Thymus (tissue), 14 donors: ENCODE measurements at places on chromosomes 5 and 9. TPM values are rescaled to one million over a fixed set of nuclear protein-coding genes. Genes with fewer than 3 reads are reported as not detected.
A peak's percentile ranks its signal among the peaks of the same experiment; 100 is the strongest.

- no peak overlapping the region for H3K4me3 ChIP-seq
- no peaks in the 10 kb centered on the region for H3K27me3 ChIP-seq
- H3K27ac ChIP-seq = no peak overlapping the region
- no peak for DNase-seq
- no peaks in the 10 kb centered on the region for H3K36me3 ChIP-seq
- H3K4me1 ChIP-seq = no peaks in the 10 kb centered on the region
These were observed 228.0 kb downstream of the HINT1 start for GRCh38 chr5:130937046-130937445.

Gene DPP7
- total RNA-seq = 112 TPM

DNA sequence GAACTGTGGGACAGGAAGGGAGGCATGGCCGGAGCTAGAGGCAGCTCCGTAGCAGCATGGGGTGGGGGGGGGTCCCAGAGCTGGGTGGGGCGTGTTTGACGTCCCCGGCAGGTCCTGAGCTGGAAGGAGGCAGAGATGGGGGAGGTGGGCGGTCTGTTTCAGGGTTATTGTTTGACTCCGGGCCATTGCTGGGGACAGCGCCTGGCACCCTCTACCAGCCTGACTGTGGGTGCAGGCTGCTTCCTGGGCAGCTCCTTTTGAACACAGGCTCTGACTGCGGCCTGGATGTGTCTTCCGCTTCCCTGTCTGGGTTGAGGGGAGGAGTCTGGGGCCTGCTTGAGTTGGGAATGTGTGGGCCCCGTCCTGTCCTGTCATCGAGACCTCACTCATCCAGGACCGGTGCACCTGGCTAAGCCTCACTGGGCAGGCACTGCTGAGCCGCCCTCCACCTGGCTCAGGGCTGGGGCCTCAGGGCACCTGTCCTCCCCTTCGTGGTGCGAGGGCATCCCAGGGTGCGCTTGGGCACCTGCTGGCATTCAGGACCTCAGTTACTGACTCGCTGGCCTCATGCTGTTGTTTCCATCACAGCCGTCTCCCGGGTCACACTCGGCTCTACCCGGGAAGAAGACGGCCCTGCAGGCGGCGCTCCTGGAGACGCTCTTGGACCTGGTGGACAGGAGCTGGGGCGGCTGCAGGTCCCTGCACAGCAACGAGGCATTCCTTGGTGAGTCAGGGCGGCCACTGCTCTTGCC, 26.5 kb downstream of the CEP72 start:
- H3K27ac ChIP-seq = no peak overlapping the region
- DNase-seq = no peak
- no peaks in the 10 kb centered on the region for H3K27me3 ChIP-seq
- H3K4me3 ChIP-seq = no peak overlapping the region
- H3K36me3 ChIP-seq = peaks cover 43% of the 10 kb centered on the region

DNA sequence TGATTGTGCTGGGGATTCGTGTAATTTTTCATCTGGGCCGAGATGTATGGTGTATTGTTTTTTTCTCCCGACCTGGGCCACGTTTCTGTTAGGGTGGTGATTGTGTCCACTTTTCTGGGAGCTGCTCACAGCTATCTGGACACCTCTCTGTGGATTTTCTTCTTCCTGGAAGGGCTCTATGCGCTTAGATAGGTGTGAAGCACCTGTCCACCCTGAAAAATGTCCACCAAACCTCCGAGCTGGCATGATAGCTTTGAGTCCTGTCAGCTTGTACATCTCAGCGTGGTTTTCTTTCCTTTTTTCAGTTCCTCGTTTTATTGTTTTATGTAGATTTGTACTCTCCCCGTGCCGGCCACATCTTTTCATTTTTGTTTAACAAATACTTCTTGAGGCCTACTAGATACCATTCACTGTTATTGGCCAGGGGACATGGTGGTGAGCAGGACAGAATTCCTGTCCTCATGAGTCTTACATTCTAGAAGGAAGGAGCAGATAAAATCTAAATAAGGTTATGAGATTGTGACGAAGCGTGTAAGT, 1.1 kb downstream of the UGCG start:
- DNase-seq = no peak
- no peaks in the 10 kb centered on the region for H3K36me3 ChIP-seq
- peak overlapping the region; percentile 74 for H3K27ac ChIP-seq
- peak overlapping the region; percentile 83 for H3K4me3 ChIP-seq
- no peaks in the 10 kb centered on the region for H3K27me3 ChIP-seq

Gene LPCAT1
- total RNA-seq = 16.8 TPM

- no peaks in the 10 kb centered on the region for H3K36me3 ChIP-seq
- H3K4me1 ChIP-seq = no peaks in the 10 kb centered on the region
- no peak overlapping the region for H3K4me3 ChIP-seq
- no peak overlapping the region for H3K27ac ChIP-seq
These were observed 173.3 kb downstream of the FGF18 start for GRCh38 chr5:171592736-171593135.

- no peak overlapping the region for H3K4me3 ChIP-seq
- no peaks in the 10 kb centered on the region for H3K36me3 ChIP-seq
- no peak overlapping the region for H3K27ac ChIP-seq
- peaks cover 15% of the 10 kb centered on the region for H3K4me1 ChIP-seq
- H3K27me3 ChIP-seq = no peaks in the 10 kb centered on the region
These were observed 87.3 kb upstream of the SLC44A1 start for GRCh38 chr9:105157171-105157583.

DNA sequence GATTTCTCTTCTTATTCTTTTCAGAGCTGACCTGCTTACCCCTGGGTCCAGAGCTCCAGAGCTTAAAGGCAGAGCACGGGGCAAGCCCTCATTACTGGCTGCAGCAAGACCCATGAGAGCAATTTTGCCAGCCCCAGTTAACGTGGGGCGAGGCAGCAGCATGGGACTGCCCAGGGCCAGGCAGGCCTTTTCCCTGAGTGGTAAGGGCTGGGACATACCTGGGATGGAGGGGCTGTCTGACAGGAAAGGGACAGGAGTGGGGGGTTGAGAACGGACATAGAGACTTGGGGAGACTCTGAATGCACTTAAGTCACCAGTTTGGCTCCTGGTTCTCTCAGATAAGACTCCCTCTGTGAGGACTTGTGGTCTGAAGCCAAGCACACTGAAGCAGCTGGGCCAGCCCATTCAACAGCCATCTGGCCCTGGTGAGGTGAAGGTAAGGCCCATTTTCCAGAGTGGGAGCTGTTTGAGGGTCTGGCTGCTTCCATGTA, 26.2 kb downstream of the HMGXB3 start:
- no peak for DNase-seq
- H3K27me3 ChIP-seq = no peaks in the 10 kb centered on the region
- H3K4me1 ChIP-seq = no peaks in the 10 kb centered on the region
- H3K4me3 ChIP-seq = no peak overlapping the region
- H3K36me3 ChIP-seq = peaks cover 33% of the 10 kb centered on the region
- H3K27ac ChIP-seq = no peak overlapping the region

- H3K4me1 ChIP-seq = no peaks in the 10 kb centered on the region
- H3K27ac ChIP-seq = no peak overlapping the region
- H3K4me3 ChIP-seq = no peak overlapping the region
- DNase-seq = no peak
- H3K36me3 ChIP-seq = no peaks in the 10 kb centered on the region
These were observed 407.2 kb upstream of the PIK3R1 start for GRCh38 chr5:67808340-67808739.

DNA sequence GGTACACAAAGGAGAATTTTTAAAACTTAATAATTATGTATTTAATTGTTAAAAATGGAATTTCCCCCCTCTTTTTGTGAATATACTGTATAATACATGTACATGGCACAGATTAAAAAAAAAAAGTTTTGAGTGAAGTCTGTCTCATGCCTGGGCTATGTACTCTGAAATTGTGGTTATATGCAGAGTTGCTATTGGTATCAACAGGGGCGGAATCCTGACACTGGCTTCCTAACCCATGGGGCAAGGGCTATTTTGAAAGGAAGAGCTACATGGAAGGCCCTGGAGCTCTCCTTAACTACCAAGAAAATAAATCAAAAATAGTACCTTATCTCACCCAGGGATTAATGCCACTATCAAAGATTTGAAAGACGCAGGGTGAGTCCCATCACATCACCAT, 865 bp upstream of the FAM193B start:
- H3K27ac ChIP-seq = no peak overlapping the region
- H3K36me3 ChIP-seq = peaks cover 5% of the 10 kb centered on the region
- H3K27me3 ChIP-seq = no peaks in the 10 kb centered on the region
- no peak for DNase-seq
- H3K4me1 ChIP-seq = peaks cover 24% of the 10 kb centered on the region

DNA sequence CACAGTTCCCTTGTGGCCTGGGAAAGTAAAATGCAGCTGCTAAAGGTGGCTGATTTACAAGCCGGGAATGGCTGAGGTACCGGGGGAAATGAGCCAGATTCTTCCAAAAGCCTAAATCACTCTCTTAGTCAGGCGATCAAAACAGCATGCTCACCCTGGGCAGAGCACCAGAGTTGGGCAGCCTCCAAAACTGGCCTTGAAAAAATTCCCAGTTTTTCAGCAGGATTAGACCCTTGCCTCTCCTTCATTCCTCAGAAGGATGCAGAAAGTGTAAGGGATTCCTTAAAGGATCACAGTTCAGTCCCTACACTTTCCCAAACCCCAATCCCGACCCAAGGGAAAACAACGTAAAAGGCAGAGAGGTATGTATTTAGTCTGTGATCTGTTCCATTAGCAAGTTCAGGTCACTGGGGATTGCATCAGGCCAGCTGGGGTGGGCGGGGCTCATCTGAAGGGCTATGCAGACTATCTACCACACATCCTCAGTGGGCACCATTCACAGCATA, 16.9 kb downstream of the TMEM174 start:
- H3K27me3 ChIP-seq = no peaks in the 10 kb centered on the region
- H3K36me3 ChIP-seq = no peaks in the 10 kb centered on the region
- no peak overlapping the region for H3K27ac ChIP-seq
- no peak for DNase-seq

Gene SCGB3A1
- 3.8 TPM for total RNA-seq

Gene SLC27A4
- 6.7 TPM for total RNA-seq

- no peaks in the 10 kb centered on the region for H3K27me3 ChIP-seq
- no peak for DNase-seq
- H3K4me1 ChIP-seq = no peaks in the 10 kb centered on the region
- H3K27ac ChIP-seq = no peak overlapping the region
- no peak overlapping the region for H3K4me3 ChIP-seq
These were observed 319.9 kb downstream of the SPOCK1 start for GRCh38 chr5:137179203-137179602.

DNA sequence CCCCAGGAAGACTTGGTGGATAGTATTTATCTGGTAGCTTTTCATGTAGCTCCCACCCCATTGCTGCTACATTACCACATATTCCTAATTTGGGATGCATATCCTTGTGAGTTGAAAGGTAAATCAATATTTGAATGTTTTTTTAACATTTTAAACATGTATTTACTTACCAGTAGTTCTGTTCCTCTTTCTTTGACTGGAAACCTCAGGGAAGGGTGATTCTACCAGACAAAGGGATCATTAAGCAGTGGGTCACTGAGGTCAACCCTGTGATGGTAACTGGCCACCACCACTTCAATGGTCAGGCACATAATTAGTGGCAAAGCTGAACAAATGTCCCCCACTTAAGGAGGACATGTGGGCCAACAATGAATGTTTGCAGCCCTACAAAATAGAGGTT, 27.2 kb upstream of the KLF9 start:
- DNase-seq = no peak
- no peaks in the 10 kb centered on the region for H3K36me3 ChIP-seq
- no peak overlapping the region for H3K27ac ChIP-seq
- H3K4me3 ChIP-seq = no peak overlapping the region
- no peaks in the 10 kb centered on the region for H3K4me1 ChIP-seq

Gene CD180
- 1.3 TPM for total RNA-seq

DNA sequence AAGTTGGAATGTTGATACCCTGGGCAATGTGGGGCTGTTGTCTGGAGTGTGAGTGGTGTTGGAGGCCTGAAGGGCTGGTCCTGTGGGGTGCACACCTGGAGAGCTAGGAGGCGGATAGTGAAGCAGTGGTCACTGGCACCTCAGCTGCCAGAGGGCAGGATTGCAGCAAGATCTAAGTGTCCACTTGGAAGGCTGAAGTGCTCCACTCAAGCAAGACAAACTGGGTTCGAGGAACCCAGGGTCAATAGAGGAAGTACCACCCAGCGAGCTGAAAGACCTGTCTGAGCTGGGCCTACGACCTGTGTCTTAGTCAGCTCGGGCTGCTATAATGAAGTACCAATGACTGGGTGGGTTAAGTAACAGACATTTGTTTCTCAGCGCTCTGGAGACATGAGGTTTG, 39.7 kb upstream of the TJP2 start:
- H3K4me1 ChIP-seq = no peaks in the 10 kb centered on the region
- no peak overlapping the region for H3K4me3 ChIP-seq
- no peak for DNase-seq
- H3K36me3 ChIP-seq = no peaks in the 10 kb centered on the region

DNA sequence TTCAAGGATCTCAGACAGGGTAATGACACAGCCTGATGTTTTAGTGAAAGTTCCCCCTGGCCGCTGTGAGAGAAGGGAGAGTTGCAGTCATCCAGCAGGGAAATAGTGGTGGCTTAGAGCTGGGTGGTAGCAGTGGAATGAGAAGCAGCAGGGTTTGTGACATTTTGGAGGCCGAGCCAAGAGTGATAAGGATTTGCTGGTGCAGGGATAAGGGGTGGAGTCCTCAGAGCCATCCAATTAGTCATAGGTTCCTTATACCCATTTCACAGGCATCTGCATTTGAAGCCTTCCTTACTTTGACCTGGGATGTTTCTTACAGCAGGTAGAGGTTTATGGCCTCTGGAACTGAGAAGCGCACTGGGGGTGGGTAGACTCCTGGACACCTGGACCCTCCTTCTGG, 12.8 kb downstream of the JADE2 start:
- no peak overlapping the region for H3K27ac ChIP-seq
- H3K36me3 ChIP-seq = peaks cover 42% of the 10 kb centered on the region
- DNase-seq = no peak
- H3K4me3 ChIP-seq = no peak overlapping the region
- peaks cover 22% of the 10 kb centered on the region for H3K4me1 ChIP-seq
- no peaks in the 10 kb centered on the region for H3K27me3 ChIP-seq

- H3K4me3 ChIP-seq = no peak overlapping the region
- no peaks in the 10 kb centered on the region for H3K4me1 ChIP-seq
These were observed 59.1 kb upstream of the ALDH1A1 start for GRCh38 chr9:73011956-73012355.

DNA sequence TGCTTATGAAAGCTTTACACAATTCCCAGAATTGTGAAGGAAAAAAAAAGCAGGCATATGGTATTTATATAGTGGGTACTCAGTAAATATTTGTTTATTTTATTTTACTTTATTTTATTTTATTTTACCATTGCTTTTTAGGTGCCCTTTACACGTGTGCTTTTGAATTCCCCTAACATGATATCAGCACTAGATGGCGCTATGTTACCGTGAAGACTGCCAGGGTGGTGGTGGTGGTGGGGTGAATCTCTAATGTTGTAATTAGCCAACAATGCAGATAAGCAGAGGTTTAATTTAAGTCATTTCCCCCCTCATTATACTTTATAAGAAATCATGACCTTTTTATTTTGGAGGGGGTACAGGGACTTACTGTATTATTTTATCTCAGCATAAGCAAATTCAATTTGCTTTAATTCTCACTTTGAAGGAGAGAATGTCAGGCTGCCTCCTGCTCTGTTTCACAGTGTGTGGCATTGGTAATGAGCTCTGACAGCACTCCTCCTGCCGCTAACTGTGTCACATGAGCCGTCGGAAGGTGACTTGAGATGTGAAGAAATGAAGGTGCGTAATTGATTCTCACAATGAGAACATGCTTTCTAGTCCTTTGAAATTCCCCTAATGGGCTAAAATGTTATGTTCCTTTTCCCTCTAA, 165.6 kb downstream of the YTHDC2 start:
- H3K4me1 ChIP-seq = no peaks in the 10 kb centered on the region
- no peaks in the 10 kb centered on the region for H3K27me3 ChIP-seq
- no peak for DNase-seq
- H3K4me3 ChIP-seq = no peak overlapping the region
- no peaks in the 10 kb centered on the region for H3K36me3 ChIP-seq
